ENCODE measurements at places on chromosomes 3 and 15.

DNA sequence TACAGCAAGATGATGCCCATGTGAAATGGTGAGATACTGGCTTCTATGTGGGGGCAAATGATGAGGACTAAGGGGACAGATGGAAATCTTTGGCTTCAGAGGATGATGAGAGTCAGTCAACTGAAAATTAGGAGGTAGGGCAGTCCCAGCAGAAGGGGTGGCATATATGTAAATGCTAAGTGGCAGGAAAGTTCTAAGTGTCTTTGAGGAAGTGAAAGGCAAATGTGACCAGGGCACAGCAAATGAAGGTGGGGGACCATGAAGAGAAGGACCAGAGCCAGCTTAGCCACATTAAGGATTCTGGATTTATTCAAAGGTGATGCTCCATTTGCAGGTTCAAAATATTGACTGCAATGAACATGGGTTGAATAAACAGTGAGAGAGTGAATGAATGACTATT, 29.2 kb upstream of the LIMD1 start:
- no peak for DNase-seq

GRCh38 chr3:167876620-167877281, 141.2 kb downstream of the SERPINI1 start:
- no peak for DNase-seq

DNA sequence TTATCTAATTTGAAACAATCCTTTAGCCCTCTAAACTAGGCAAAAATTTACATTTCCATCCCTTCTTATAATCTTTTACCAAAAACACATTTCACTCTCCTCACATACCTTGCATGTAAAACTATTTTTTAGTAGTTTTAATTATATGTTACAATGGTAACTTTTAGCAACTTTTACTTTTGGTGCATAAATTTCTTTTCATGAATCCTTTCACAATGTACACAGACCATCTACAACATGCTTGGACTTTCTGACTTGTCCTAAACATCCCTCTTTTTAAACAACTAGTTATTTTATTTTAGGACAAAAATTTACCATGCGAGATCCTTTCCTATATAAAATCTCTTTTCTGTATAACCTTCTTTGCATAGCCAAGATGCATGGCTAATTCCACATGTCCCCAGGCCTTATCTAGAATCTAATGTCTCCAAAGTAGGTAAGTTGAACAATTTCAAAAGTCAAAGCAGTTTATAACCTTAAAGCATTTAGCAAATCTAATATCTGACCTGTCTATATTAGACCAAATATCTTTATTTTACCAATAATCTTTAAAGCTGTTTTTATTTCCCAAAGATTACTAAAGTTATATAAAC, 14.4 kb upstream of the ALDH1L1 start:
- DNase-seq = no peak

DNA sequence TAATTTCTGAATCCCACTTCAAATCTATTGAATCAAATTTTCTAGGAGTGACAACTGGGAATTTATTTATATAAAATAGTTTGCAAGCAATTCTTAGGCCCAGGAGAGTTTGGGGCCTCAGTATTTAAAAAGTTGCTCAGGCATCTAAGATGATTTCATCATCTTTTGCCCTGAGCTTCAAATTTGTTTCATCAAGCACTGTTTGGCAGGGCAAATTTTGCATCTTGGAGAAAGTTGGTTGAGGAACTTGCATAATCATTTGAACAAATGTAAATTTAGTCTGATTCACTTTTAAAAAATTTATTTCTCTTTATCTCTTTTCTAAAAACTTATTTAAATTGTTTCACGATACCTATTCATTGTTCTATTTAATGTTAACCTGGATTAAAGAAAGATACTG, 702.8 kb downstream of the SI start:
- DNase-seq = no peak

DNA sequence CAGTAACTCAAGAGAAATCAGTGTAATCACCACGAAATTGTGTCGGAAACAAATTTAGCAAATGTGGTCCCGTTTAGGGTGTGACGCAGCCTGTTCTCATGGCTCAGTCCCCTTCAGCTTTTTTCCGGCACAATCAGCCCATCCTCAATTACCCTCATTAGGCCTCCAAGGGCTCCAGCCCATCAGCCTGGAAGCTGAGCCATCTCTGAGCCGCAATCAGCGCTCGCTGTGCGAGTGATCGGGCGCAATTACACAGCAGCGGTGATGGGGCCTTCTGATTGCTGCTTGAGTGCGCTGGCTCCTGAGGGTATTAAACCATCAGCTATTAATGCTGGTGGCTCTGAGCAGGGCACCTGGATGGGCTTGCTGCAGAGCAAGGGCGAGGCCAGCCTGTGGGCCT, 55.6 kb downstream of the PLXNA1 start:
- DNase-seq = no peak

- DNase-seq = peak; percentile 64
Measured at GRCh38 chr3:50317300-50317699, 5.2 kb downstream of the HYAL2 start.

DNA sequence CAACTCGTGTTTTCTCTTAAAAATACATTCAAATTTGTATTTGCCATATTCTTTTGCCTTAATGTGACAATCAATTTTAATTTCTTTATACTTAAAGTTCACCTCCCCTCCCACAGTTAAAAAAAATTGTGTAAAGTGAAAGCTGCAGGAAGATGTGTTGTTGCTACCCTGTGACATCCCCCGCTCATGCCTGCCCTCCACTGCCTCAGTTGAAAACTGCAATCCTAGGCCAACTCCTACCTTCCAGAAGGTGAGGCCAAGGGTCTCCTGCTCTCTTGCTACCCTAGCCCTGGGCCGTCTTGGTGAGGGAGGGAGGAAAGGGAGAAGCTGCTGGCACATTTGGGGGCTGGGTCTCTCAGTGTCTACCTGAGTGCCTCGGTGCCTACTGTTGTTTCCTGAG, 57.0 kb upstream of the CMTM7 start:
- DNase-seq = no peak

DNA sequence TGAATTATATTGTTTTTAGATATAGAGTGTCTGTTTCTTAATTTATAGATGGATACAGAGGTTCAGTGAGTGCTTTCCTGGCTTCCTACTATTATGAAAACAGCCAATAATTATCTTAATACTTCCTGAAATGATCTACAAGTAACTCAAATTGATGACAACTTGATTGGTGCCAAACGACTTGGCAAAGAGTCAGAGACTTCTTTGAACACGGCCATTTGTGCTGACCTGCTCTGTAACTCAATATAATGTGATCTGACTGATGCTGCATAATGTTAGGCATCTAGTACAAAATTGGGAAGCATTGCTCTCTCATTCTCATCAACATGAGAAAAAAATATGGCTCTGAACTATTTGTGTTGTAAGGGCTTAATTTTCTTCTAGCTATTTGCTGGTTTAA, 193.9 kb downstream of the DIPK2A start:
- no peak for DNase-seq

DNA sequence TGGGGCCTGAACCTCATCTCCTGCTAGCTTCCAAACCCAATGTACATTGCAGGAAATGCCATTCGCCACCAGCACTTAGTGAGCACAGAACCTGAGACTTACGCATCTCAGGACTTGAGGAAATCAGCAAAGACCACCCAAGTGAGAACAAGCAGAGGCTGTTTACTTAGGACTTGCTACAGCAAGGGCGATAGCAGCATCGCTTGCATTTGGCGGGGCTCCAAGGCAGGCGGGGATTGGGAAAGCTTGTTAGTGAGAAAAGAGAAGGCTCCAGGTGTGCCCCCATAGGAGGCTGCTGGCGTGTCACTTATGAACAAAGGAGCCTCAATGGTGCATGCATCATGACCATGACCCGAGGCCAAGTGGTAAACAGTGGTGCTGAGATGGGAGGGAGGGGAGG, 19.7 kb downstream of the SLC6A20 start:
- no peak for DNase-seq

DNA sequence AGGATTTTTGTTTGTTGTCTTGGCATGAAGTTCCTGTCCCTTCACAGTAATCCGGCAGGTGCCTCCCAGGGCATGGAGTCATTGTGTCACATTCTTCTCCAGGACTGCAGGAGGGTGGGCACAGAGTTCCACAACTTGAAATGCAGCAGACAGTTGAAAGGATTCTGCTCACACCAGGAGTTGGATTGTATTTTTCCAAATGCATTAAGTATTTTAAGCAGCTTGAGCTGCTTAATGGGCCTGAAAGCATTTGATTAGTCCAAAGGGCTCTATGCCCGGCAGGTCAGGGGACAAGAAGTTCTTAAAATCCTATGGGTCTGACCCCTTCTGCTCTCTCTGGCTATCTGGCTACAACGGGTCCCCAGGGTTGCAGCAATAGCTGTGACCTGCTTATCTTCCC, 92.9 kb downstream of the APBA2 start:
- DNase-seq = no peak

DNA sequence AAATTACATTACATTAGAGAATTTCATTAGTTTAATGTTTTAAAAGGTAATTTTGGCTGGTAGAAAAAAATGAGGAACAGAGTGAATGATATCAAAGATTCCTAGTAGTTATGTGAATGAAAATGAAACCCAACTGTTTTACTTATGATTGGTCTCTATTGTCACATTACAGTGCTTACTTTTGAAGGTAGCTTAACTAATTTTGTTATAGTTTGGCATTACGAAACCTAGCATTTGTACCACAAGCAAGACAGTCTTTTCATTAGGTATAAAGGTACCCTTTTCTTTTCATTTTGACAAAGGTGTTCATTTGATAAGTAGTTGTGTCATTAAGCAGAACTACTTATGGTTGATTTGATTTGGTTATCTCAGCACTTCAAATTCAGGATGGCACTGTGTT, 6.9 kb downstream of the SELENOT start:
- DNase-seq = no peak

GRCh38 chr3:45644063-45644790, 45.0 kb upstream of the SACM1L start:
- no peak for DNase-seq

DNA sequence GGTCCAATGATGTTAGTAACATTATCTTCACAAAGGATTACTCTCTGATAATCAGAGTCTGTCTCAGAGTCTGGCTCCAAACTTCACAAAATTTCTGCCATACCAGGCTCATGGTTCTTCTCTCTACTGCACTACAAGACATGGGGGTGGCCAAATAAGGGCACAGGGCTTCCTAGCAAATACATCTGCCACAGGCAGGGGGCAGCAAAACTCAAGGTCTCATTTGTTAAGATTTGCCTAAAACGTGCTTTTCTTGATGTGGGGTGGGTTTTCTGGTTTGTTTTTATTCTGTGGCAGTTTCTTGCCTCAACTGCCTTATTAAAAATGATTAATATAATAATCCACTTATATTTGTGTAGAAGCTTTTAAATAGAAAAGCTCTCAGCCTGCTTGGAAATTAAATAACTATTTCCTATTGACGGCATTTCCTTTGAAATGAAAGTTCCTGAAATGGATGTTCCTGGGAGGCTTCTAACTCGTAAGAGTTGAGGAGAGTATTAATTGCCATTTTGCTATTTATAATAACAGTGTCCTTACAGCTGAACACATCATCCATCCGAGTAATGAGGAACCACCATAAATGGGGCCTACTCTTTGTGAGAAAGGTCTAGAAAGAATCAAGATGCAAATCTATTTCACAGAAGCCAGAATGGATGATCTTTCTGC, 53.8 kb downstream of the SST start:
- peak; percentile 23 for DNase-seq

DNA sequence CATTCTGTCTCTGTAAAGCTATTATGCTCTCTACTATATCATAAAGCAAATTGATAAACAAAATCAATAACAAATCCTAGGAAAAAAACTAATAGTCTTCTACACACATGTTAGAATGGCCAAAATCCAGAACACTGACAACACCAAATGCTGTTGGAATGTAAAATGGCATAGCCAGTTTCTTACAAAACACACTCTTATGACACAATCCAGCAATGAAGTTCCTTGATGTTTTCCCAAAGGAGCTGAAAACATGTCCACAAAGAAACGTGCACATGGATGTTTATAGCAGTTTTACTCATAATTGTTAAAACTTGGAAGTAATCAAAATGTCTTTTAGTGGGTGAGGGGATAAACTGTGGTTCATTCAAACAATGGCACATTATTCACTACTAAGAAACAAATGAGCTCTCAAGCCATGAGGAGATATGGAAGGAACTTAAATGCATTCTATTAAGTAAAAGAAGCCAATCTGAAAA, 32.7 kb downstream of the CADM2 start:
- no peak for DNase-seq

- DNase-seq = no peak
Measured at GRCh38 chr3:99878005-99878404, 60.3 kb downstream of the CMSS1 start.
